ENCODE measurements at places on chromosomes 1 and 21.

GRCh38 chr1:230825761-230826160 is 42.6 kb downstream of the C1orf198 start:
- no peak for DNase-seq

DNA sequence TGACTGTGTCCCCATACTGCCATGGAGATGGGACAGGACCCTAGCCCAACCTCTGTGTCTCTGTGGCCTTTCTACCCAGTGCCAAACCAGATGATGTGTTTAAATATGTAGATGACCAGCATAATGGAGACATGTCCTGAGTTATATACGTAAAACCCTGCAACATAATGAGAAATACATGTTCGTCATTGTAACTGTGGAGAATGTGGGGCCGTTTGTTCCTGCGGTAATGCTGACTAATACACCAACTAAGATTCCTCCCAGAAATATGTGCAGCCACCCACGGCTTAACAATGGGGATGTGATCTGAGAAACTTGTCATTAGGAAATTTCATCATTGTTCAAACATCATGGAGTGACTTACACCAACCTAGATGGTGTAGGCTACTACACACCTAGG is 71.7 kb upstream of the SIM2 start:
- DNase-seq, result peak; percentile 44

- DNase-seq, result no peak
These were observed 5.3 kb downstream of the DVL1 start for GRCh38 chr1:1343811-1344421.

DNA sequence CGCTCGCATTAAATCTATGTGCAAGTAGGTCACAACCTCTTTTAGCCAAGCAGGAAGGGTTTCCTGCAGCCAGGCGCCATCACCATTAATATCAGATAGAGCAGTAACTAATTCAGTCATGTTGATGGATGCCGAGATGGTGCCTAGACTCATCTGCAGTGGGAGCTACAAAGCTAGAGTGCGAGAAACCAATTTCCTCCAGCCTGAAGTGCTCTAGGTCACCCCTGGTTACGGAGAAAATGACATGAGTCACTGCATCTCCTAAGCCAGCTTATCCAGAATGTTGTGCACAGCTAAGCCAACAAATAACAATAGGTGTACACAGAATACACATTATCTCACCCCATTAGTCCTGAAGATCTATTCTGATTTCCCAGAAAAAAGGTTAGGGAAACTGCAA is 36.0 kb downstream of the OVAAL start:
- DNase-seq, result no peak

- DNase-seq, result no peak
These were observed 12.2 kb downstream of the OLFML2B start for GRCh38 chr1:162011337-162012012.

DNA sequence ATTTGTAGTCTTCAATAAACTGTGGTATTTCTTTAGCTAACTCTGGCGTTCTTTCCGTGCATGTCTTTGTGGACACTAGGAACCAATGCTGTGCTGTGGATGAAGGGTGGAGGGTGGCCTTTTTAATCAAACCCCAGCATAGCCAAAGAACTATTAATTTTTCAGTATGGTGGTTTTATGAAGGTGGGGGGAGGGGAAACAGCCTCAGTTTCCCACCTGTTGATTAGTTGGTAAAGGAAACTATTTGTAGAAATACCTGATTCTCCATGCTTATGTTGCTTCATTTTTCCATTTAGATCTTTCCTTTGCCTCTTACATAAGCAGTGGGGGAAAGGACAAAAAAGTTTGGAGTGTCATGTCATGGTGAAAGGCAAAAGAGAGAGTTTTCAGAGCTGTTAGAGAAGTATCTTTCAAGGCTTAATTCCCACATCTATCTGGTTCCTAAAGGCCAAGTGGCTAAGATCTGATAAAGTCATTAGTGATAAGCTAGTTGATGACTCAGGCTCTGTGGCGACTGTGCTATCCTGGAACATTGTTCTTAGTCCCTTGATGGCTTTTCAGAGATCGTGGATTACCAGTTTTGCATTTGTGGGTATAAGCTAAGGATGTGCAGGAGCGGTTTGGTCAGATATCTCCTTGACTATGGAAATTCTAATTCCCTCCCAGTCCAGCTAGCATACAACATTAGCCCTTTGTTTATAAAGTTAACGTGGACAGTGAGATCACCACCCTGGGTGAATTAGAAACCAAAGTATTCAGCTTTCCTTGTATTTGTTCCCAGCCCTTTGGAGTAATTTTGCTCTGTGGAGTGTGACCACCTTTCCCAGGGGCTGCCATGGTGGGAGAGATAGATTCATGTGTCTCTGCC is 8.7 kb upstream of the HAX1 start:
- peak; percentile 20 for DNase-seq

- peak; percentile 15 for DNase-seq
These were observed 107.8 kb upstream of the DMRTA2 start for GRCh38 chr1:50531027-50531426.

DNA sequence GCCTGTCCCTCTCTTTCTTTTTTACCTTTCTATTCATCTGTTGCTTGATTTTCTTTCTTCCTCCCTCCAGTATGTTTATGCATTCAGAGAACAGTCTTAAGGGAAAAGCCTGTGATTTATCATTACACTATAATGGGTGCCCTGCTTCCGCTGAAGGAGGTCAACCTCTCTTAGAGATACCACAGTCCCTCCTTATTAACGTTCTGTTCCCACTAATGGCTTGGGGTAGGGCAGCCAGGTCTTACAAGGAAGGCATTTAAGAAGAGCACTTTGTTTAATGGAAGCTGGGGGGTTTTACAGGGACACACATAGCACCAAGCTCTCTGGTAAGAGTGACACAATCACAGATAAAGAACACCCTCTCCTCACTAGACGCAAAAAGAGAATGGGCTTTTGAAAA is 523.5 kb downstream of the NUF2 start:
- DNase-seq, result no peak

- no peak for DNase-seq
These were observed 5.7 kb downstream of the FBLIM1 start for GRCh38 chr1:15764269-15764764.

DNA sequence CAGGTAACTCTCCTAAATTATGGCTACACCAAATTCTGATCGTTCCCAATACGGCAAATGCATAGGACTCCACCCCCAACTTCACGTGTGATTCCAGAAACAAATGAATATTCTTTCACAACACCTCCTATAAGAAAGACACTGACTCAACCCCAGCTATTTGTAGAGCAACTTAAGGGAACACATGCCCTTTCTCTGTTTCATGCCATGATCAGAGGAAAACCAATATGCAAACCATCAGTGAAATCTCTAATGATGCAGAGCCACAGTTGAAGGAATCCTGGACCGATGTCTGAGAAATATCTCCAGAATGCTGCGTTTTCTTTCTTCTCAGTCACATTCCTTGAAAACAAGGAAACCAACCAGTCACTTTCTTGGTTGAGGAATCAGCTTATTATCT is 164.2 kb upstream of the PTBP2 start:
- no peak for DNase-seq

DNA sequence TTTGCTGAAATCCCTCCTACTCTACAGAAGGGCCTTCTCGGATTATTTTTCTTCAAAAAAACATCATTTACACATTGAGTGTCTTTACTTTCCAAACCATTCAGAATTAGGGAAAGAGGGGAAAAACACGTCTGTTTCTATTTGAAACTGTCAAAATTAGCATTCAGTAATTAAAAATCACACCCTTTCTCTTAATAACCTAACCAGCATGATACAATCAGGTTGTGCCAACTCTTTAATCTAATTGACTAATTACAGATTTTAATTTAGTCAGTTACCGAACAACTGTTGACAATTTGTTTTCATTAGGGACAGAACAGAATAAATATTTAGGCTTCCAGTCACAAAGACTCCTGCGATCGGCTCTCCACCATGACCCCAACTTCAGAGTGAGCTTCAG is 18.8 kb downstream of the SSBP3 start:
- DNase-seq, result no peak

GRCh38 chr1:51345300-51345687 is 14.9 kb upstream of the TTC39A start:
- no peak for DNase-seq

DNA sequence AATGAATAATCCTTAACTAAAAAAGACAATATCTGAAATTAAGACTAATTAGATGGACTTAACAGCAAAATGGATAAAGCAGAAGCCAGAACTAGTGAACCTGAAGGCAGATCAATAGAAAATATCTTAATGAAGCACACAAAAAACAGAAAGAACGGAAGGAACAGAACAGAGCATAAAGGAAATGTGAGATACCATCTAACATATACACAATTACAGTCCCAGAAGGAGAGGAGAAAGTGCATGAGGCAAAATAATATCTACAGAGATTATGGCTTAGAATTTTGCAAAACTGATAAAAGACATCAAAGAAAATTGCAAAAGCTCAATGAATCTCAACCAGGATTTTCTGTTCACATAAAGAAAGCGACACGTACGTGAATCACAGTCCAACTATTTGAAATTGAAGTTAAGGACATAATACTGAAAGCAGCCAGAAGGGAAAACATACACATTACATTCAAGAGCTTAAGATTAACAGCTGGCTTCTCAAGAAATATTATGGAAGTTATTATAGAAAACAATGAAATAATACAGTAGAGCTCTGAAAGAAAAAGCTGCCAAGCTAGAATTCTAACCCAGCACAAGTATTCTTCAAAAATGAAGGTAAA is 182.0 kb downstream of the CDC42BPA start:
- no peak for DNase-seq

GRCh38 chr1:207493212-207493611 is 2.7 kb upstream of the CR1 start:
- DNase-seq, result no peak

- peak; percentile 52 for DNase-seq
These were observed 2.7 kb downstream of the SLC9A1 start for GRCh38 chr1:27152004-27152828.

GRCh38 chr1:181296180-181296579 is 187.1 kb upstream of the CACNA1E start:
- no peak for DNase-seq

GRCh38 chr1:172727956-172728603 is 69.2 kb downstream of the FASLG start:
- DNase-seq, result peak; percentile 42

DNA sequence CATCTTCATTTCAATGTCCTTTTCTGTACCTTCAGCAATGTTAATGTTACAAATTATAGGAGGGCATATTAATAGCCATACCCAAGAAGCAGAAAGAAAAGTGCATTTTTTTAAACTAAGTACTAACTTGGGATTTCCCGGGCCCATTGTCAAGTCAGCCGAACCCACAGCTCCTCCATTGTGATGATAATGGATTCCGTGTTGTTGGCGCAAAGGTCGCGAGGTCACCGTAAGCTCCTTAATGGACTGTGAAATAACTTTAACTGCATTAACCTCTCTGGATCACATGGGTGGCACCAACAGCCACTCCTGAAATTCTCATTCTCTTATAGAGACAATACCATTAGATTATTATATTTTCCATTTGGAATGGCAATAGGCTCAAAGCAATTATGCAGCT is 250.6 kb upstream of the RRP15 start:
- DNase-seq, result no peak

DNA sequence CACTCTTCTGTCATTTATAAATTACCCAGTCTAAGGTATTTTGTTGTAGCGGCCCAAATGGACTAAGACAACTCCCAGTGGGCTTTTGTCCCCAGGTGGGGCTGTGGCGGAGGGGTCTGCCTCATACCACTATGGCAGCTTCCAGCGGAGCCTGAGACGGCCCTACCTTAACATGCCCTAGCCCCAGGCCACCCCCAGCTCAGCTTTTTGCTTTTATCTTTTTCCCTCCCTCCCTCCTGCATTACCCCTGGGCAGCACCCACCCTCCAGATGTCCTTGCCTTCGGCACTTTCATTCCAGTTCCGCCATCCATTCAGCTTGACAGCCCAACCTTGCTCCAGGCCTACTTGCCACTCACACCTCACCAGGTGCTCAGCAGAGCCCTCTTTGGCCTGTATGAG is 307.3 kb downstream of the PTPRU start:
- no peak for DNase-seq

DNA sequence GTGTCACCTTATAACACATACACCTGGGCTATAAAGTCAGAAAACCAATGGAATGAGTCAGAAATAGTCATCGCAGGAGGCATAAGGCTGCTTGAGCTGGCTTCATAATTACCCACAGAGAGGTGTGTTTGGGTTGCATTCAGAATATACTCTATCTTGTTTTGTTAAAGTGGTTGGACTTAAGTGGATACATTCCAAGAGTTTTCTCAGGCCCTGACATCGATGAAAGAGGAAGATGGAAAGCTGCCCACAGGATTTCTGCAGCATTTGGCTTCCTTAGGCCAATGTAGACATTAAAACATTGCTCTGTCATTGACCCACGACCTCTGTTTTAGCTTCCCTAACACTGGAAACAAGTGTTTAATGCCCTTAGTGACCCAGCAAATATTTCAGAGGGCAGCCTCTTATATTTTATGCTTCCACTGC is 18.6 kb upstream of the BCL10 start:
- peak; percentile 46 for DNase-seq

DNA sequence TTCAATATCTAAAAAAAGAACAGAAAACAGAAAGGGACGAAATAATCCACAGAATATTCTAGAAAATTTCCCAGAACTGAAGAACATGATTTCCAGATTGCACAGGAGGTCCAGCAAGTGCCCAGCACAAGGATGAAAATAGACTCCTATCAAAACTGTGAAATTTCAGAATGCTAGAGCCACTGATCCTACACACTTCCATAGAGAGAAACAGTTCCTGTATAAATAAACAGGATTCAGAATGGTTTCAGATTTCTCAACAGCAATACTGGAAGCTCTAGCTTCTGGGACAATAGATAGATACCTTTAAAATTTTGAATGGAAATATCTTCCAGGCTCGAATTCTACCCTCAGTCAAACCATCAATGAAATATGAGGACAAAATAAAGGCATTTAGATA is 4.6 kb downstream of the TARBP1 start:
- DNase-seq, result peak; percentile 27

DNA sequence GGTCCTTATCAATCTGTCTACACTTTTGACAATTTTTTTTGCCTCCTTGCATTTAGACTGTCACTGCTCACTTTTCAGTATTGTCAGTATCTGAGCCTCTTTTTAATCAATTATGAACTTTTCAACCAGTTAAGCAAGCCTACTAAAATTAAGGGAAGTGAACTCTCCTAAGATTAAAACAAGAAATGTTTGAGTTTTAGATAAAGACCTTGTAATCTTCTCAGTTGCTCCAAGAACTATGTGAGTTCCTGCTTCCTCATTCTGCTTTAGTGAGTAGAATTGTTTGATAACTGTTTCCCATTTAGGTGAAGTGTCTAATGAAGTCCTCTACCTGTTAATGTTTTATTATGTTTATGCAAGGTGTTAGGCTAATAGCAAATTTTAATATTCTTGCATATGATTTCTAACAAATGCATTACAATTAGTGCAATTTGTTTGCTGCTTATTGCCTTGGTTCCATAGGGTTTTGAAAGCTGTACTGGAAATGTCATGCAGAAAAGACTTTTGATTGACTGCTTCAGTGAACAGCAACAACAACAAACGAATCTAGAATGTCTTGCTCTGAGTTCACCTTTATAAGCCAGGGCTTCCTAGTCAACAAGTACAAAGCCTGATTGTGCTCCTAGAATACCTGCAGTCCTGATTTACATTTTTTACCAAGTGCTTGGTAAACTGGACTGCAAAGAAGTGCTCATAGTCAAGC is 40.9 kb downstream of the PLA2G4A start:
- DNase-seq, result no peak

GRCh38 chr1:174407665-174408064 is 40.1 kb upstream of the GPR52 start:
- peak; percentile 58 for DNase-seq
